ENCODE measurements at places on chromosomes 2 and 18.

- DNase-seq: no peak
Observed at GRCh38 chr18:58645398-58645797, 16.5 kb upstream of the ALPK2 start.

DNA sequence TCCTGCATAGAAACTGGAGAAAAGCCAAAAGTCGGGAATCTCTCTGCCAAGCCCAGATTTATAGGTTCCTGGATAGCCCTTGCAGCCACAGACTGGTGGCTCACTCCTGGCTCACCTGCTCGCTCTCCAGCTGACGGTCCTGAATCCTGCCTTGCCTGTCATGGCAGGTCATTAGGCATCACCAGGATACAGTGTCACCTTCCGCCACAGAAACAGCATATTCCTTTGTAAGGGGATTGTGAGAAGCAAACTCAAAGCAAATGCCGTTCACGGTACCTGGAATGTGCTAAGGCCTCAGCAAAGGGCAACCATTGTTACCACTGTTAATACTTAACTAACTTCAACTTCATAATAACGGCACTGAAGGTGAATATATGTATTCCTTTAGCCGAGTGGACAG, 57.1 kb upstream of the GPR45 start:
- no peak for DNase-seq

GRCh38 chr2:41892476-41892875, 155.3 kb upstream of the PKDCC start:
- DNase-seq: no peak

DNA sequence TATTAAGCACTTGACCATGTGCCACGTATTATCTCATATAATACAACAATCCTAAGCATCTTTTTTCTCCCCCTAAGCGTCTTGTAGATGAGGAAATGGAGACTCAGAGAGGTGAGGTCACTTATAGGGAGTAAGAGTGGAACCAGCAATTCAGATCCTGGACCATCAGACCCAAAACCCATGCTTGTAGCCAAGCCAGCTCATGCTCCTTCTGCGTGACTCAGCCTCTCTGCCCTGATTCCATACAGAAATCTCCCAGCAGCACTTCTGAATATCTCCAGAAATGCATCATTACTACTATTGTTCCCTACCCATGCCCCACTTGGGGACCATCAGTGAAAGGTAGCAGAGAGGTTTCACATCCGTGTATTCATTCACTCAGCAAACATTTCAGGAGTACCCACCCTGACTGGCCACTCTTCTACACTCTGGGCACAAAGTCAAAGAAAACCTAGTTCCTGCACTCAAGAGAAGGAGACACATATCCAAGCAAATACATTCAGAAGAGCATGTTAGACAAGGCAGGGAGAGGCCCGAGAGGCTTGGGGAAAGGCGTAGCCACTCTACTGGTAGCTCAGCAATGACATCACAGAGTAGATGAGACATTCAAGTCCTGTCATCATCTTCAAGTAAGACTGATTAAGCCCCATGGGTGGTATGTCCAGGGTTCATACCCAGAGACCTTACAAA, 141.9 kb downstream of the MTCL1 start:
- DNase-seq: no peak

- no peak for DNase-seq
Observed at GRCh38 chr18:38747153-38747552, 1181.6 kb upstream of the CELF4 start.
